ENCODE measurements at places on chromosomes 11 and 22. TPM values are rescaled to one million over a fixed set of nuclear protein-coding genes. Genes with fewer than 3 reads are reported as not detected.

TRMT112 gene
- 97.5 TPM for total RNA-seq

MPZL3 gene
- 2.7 TPM for total RNA-seq

CEND1 gene
- not detected for total RNA-seq

OR56A1 gene
- not detected for total RNA-seq

CRYBA4 gene
- not detected for total RNA-seq

E2F8 gene
- 3.6 TPM for total RNA-seq

KDM4E gene
- total RNA-seq = not detected

Data from left ventricle myocardium inferior (tissue), 1 donor.